ENCODE measurements at places on chromosomes 3 and 15.
A peak's percentile ranks its signal among the peaks of the same experiment; 100 is the strongest.

DNA sequence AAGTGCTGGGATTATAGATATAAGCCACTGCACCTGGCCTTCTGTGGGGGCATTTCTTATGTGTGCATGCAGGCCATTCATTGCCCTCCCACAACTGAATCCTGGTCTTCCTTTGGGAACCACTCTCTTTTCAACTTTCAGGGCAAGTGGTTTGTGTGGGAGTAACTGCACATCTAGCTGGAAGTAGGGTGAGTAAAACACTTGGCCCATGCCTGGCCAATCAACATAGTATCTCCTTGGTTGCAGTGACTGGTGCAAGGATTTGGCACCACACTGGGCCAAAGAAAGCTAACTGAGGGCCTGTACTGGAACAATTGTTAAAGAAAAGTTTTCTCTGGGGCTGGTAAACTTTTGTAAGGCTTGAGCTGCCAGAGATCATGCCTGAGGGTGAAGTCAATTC is 189.2 kb upstream of the FEZF2 start:
- DNase-seq, result no peak

- DNase-seq, result no peak
These were observed 696 bp upstream of the SNRK start for GRCh38 chr3:43285644-43286043.

DNA sequence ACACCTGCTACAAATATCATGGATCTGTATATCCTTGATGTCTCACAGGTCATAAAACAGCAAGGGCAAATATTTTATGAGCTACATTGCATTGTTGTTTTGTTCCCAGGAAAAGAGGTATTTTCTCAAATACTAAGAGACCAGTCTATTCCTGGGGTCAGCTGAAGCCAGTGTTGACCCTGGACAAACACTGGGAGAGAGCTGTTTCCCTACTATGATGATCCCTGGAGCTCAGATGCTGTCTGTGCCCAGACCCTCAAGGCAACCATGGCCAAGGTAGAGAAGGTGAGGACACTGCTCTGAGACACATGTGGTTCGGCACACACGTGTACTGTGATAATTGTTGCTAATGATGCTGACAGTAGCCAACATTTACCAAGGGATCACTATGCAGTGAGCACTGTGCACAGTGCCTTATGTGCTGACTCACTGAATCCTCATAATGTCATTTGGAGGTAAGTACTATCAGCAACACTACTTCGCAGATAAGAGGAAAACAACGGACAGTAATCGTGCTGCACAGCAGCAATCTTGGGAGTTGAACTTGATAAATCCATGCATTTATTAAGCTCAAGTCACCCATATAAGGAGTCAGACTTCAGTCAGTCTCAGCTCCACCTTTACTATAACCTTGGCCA is 943.6 kb downstream of the FHIT start:
- no peak for DNase-seq

GRCh38 chr3:129327510-129327909 is 48.8 kb downstream of the HMCES start:
- DNase-seq, result no peak

DNA sequence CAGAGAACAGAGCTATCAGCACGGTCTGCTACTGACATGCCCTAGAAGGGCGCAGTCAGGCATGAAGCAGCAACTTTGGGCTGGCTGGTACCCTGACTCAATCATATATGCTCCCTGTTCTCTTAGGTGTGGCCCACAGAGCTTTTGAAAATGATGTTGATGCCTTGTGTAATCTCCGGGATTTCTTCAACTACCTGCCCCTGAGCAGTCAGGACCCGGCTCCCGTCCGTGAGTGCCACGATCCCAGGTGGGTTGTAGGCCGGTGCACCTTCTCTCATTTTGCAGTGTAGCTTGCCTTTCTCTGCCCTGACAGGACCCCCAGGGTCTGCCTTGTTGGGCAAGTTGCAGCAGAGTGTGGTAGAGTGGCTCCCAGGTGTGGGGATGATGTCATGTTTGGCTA is 47.7 kb downstream of the PCCB start:
- DNase-seq, result no peak

DNA sequence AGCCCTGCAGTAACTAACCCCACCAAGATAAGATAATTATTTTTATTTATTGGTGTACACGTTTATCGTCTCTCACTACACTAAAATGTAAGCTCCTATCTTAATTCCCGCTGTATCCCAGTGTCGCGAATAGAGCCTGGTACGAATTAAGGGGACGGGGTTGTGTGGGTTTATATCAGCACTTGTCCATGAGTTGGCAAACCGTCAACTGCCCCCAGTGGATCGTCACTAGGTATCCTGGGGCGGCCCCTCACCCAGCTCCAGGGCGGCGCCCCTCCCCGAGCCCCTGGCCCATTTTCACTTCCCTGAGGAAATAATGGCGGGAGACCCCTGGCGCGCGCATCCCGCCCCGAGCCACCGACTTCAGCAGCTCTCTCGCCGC is 465 bp downstream of the RUVBL1 start:
- DNase-seq, result peak; percentile 23

GRCh38 chr15:47908486-47908885 is 191.2 kb downstream of the SEMA6D start:
- DNase-seq, result no peak

DNA sequence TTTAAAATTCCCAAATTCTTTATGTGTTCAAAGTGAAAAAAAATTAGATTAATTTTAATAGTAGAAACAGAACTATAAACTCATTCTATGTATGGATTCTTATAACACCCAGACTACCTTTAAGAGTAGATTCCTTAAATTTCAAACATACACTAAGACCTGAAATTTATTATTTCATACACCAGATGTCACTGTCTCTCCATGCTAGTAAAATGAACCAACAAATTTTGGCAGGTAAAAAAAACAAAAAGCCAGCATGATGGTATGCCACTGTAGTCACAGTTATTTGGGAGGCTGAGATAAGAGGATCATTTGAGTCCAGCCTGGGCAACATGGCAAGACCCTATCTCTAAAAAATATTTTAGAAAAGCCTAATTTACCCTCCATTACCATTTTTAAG is 461.3 kb upstream of the NAALADL2 start:
- DNase-seq, result no peak

DNA sequence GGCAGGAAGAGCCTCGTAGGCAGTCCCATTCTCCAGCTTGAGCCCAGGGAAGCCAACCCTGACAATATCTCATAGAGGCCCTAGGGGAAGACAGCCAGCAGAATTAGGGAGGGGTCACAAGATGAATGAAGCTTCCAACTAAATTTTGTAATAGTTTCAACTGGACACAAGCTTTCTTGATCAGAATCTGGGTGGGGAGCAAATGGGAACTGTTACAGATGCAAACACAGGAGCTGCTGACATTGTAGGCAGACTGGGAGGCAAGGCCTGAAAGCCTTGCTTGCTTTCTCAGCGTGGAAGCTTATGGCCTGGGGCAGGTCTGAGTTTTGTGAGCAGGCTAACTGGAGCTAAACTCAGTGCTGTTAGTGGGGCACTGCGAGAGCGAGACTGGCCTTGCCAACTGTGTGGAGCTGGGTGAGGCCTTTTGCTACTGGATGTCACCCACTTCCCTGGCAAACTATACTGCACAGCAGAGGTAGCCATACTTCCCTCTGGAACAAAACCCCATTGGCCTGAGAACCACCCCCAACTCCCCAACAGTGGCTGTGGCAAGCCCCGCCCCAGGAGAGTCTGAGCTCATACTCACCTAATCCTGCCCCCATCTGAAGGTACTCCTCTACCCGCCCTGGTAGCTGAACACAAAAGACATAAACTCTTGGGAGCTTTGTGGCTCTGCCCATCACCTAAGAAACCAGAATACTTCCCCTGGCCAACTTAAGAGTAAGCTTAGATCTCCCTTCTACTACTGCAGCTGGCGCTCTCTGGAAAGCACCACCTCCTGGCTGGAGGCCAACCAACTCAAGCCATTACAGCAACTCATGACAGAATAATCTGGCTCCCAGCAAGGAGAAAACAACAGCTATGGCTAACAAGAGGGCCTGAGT is 42.9 kb downstream of the CFAP20DC start:
- DNase-seq, result no peak

DNA sequence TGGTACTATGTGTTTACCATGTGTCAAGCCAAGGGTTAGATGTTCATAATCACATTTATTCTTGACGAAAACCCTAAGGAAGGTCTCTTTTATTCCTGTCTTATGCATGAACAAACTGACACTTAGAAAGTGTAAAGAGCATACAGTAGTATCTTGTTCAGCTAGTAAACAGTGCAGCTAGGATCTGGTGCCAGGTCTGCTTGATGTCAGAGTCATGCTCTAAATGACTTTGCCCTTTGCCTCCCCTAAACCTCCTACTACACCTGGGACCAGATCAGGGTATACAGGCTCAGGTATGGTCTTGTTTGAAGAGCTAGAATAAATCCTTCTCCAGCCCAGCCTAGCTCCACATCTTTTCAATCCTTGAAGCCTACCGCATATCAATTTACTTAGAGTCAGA is 232.4 kb downstream of the ADAMTSL3 start:
- no peak for DNase-seq

DNA sequence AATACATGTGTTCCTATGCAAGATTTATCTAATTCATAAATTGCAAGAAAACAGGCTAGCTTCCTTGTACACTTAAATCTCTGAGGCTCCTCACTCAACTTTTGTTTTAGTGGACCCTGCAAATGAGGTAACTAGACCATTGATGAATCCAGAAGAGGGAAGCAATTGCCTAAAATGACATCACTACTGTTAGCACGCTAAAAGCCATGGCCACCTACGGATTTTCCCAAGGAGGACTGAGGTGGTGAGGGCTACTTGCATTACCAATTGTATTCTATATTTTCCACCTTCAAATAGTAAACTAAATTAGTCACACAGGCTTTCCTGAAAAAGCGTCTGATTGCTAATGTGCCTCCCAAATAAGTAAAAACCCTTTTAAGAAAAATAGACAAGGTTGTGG is 140.7 kb downstream of the GADL1 start:
- DNase-seq, result no peak

- DNase-seq, result no peak
These were observed 3.5 kb downstream of the FURIN start for GRCh38 chr15:90871716-90872485.

DNA sequence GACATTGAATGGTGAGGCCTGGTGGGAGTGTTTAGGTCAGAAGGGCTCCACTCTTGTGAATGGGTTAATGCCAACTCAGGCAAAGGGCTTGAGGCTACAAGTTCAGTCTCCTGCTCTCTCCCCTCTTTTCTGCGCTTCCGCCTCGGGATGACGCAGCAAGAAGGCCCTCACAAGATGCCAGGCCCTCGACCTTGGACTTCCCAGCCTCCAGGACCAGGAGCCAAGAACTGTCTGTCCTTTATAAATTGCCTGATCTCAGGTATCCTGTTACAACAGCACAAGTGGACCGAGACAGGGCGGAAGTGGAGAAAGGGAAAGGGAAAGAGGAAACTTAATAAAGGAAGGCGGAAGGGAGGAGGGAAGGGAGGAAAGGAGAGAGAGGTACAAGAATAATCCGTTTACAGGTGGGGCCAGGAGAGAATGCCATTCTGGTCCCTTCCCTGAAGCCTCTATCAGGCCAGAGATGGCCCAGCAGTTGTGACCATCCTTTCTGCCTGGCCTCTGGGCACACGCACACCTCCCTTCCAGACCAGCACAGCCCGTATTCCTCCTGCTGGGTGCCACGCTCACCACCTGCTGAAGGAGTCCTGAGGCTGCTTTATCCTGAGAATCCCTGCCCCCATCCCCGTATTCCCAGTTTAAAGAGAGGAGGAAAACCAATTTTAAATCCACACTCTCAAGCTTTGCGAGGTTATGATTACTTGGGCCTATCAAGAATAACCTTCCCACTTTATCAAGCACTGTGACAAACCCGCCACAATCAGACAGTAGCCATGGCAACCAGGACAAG is 64.2 kb downstream of the OXNAD1 start:
- no peak for DNase-seq

- DNase-seq, result no peak
These were observed 554.5 kb upstream of the TBL1XR1 start for GRCh38 chr3:177751770-177752169.

DNA sequence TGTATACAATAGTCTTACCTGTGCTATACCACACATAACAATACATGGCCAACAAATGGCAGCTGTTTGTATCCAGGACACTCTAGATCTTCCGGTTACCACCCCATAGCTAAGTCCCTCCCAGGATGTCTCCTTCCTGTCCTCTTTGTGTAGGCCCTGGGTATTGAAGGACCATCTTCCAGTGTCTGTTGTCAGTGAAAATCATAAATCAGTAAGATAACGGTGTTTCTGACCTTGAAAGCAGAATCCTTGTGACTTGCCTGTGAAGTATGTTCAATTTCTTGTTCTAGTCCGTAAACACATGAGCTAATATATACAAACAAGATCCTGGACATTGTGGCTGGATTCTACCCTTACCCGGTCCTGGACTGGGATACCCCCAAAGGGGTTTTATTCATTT is 462.8 kb downstream of the NTRK3 start:
- DNase-seq, result no peak
